ENCODE measurements at places on chromosomes 16 and 17.
A peak's percentile ranks its signal among the peaks of the same experiment; 100 is the strongest.

DNA sequence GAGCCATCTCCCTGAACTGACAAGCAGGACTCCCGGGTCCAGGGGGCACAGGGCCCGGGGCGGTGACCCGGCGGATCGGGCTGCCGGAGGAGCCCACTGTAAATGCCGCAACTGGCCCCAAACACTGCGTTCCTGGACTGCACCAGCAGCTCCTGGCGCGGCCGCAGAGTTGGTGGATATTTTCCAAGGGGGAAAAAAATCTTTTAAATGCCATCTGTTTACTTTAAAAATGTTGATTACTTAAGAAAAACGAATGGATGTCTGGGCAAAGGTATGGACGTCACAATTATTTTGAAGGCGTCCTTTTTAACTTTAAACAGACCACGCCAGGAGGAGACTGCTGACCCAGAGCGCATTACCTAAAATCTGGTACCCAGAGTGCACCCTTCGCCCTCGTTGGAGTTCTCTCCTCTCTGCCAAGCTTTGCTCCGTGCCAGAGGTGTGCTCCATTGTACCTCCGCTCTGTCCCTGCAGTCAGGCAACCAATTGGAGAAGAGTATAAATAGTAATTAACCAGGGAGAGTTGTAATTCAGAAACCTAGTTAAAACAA, 3.4 kb downstream of the HS3ST3B1 start:
- DNase-seq: no peak

DNA sequence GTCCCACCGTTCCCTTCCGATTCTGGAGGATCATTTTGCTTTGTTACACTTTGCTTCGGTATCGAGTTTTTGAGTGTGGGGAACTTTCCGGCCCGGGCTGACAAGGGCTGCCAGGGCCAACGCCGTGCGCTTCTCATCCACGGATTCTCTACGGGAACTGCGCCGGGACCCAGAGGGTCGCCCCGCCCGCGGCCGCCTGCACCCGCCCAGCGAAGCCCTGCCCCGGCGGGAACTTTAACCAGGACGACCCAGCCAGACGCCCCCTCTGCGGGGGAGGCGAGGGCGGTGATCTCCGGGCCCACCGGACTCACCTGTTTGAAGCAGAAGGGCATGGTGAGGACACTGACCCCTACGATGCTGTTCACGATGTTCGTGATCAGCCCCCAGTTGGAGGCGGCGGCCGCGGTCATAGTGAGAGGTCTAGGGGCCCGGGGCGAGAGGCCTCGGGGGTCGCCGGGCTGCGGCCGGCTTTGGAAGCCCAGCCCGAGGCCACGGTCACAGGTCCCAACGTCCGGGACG, 536 bp downstream of the SLC38A10 start:
- DNase-seq: no peak

DNA sequence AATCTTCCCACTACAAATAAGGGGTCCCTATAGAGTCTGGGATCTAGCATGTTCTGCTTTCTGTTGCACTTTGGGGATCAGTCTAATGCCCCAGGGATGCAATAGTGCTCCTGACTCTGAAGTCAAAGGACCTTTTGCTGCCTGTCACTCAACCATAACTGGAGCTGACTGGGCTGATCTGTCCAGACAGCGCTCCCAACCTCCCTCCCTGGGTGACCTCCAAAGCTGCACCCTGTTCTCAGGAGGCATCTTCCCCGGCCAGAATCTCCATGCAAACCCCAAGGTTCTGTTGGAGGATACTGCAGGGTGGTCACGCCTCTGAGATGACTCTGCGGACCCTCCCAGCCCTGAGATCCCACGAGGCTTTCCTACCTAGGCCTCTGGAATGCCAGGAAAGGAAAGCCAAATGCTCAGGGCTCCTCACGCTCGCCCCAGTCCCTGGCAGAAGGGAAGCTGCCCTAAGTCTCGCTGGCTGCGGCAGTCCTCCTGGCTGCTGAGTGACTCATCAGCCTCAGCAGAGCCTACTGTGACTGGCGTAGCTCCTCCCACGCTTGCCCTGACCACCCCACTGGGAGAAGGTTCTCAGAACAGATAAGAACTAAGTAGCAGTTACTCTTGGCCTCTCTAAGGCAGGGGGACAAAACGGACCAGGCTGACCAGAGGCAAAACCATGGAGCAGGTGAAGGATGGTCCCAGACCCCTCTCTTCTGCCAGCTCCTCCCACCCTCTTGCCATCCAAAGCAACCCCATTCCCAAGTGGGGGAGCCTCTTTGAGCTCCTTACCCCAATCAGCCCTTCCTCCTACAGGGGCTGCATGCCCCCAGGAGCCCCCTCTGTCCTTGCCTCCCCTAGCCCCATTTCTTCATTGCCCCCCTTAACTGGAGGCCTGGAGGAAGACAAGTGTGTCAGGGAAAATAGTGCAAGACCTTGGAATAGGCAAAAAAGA, 124.1 kb upstream of the TNRC6C start:
- peak; percentile 50 for DNase-seq

- DNase-seq: no peak
These were observed 18.7 kb downstream of the PHAF1 start for GRCh38 chr16:67128417-67128816.

DNA sequence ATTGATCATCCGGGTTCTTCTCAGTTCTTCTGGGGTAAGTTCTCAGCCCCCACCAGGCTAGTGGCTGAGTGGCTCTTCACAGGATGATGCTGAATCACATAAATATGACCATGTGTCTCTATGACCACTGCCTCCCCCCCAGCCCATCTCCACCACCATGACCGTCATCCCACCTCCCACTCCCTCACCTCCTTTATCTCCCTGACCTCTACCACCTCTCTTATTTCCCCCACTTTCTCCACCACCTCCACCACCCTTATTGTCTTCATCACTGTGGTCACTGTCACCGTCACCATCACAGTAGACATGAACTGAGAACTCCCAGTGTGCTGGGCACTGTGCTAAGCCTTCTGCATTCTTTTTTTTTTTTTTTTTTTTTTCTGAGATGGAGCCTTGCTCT, 32.5 kb downstream of the RGS9 start:
- DNase-seq: no peak

DNA sequence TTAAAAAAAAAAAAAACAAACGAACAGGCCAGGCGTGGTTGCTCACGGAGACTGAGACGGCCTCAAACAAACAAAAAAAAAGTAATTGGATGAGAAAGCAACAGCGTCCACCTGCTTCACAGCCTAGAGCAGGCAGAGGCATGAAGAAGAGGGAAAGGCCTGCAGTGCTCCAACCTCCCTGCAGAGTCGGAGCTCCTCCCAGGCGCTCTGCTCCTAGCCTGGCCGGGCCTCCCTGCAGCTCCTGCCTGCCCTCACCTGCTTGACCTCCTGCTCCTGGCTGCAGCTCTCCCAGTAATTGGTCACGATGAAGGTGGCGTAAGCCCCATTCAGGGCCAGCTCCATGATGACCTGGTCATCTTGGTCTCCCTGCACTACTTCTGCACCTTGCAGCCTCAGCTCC, 5.5 kb downstream of the NMRAL1 start:
- DNase-seq: no peak

DNA sequence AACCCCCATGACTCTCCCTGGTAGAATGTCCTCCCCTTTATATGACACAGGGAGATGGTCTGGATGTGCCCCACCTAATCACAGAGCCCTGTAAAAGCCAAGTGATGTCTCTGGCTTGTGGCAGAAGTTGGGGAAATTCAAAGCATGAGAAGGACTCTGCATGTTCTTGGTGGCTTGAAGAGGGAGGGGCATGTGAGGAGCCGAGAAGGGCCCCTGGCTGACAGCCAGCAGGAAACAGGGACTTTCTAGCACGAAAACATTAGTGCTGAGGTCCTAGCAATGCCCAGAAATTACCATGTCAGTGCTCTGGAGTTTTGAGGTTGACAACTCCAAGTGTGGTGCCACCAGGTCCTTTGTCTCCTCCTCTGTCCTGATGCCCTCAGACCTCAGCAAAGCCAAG, 75.9 kb downstream of the USP22 start:
- DNase-seq: no peak

- DNase-seq: no peak
These were observed 34.2 kb downstream of the ZNF423 start for GRCh38 chr16:49821614-49822282.

All from activated T-helper 1 cell treated with Interleukin-2 at 50 U/mL for 16 hours (primary cell).